ENCODE measurements at places on chromosomes 5 and 9. TPM values are rescaled to one million over a fixed set of nuclear protein-coding genes. Genes with fewer than 3 reads are reported as not detected.

- DNase-seq: no peak
Observed at GRCh38 chr5:38940230-38940858, 94.5 kb downstream of the OSMR start.

SLC4A9 gene
- not detected for total RNA-seq

MUSK gene
- 5.3 TPM for total RNA-seq

ENTPD2 gene
- not detected for total RNA-seq
